ENCODE measurements at places on chromosomes 4 and X. TPM values are rescaled to one million over a fixed set of nuclear protein-coding genes. Genes with fewer than 3 reads are reported as not detected.

GRCh38 chr4:25786497-25787065 lies 76.2 kb downstream of the SEL1L3 start:
- no peak for DNase-seq

GRCh38 chrX:138001226-138001625 lies 435.3 kb downstream of the ZIC3 start:
- no peak for DNase-seq

GRCh38 chr4:17477774-17478472 lies 34.0 kb downstream of the QDPR start:
- DNase-seq = no peak

GRCh38 chrX:14029425-14030173 lies at the start of gene GEMIN8:
Gene GEMIN8 (minus strand): TSS chrX:14029892. CDS start chrX:14021478, 8,414 bp downstream.
- DNase-seq = peak; percentile 88

DNA sequence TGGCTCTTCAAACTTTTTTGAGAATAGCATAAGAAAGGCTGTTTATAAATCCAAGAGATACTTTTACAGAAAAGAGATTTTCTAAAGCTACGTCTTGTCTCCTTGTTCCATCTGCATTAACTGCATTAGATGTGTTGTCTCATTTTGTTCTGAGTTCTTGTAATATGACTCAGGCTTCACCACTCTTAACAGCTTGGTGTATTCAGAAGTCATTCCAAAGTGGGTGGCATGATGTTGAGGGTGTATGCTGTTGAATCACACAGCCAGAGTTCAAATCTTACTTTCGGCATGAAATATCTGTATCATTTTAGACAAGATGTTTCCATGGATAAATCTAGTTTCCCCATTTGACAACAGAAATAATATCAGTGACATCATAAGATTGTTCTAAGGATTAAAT lies 30.1 kb downstream of the SYTL5 start:
- DNase-seq = no peak

- DNase-seq = peak; percentile 63
Measured at GRCh38 chrX:41085512-41085877, 250 bp downstream of the USP9X start.

DNA sequence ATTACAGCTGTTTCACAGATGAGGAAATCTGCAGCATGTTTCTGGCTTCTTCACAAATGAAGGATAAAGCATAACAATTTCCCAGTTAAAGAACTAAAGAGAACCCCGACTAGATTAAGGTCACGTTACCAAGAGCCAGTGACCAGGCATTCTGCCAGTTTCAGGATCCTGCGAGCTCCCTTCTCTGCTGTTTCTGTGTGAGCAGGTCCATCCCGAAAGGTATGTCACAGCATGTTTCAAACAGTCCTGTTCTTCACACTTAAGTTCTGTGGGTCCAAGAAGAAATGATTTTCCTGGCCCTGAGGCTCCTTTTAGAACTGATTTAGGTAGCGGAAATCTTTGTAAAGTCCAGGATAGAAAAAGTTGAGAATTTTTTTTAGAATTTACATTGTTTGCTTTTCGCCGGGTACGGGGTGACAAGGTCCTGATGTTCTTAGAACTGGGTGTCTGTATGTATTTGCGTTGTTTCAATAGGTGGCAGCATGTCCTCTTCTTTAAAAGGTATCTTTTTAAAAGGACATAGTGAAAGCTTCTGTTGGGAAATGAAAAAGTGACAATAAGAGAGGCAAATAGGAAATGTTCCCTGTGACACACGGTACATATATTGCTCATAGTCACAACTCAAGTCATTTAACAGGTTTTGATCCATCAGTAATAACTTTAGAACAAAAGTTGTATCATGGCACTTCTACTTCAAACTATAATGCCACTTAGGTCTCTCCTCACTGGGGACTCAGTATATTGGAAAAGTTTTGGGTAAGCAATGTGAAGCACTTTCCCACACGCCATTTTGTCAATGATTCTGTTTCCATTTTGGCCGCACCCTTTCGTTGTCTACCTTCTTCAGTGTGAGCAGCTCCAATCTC lies 18.4 kb downstream of the IL21 start:
- DNase-seq = no peak

- DNase-seq = no peak
Measured at GRCh38 chr4:138028923-138029322, 213.2 kb downstream of the SLC7A11 start.

- no peak for DNase-seq
Measured at GRCh38 chrX:122238801-122239200, 945.3 kb upstream of the GRIA3 start.

- no peak for DNase-seq
Measured at GRCh38 chr4:74967324-74967723, 34.4 kb downstream of the PARM1 start.

DNA sequence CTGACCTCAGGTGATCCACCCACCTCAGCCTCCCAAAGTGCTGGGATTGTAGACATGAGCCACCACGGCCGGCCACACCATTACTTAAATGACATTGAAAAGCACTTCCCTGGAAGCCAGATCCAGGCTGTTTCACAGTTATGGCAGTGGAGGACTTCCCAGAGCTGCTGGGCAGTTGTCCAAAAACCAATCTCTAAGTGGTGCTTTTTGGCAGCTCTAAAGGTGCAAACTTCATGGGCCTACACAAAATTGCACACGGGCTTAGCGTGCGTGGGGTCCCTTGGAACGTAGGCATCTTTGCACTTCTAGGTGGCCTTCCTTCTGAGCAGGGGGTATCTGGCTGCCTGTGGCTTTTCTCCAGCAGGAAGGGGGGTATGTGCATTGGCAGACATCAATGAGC lies 172.3 kb downstream of the SHOX start:
- DNase-seq = no peak

The BANK1 gene
- 0.22 TPM for total RNA-seq

The PABPC5 gene
- not detected for total RNA-seq

The MUC7 gene
- not detected for total RNA-seq

The GPR82 gene
- total RNA-seq = not detected

The NPY1R gene
- total RNA-seq = not detected
